Stimulated activated CD8-positive, alpha-beta memory T cell treated with anti-CD3 and anti-CD28 coated beads, Interleukin-15, amount 100 ng/mL, for 24 hours (primary cell): ENCODE measurements at places on chromosomes 16 and 17.

- no peak for DNase-seq
Observed at GRCh38 chr16:81542609-81543570, 98.3 kb downstream of the CMIP start.

- DNase-seq: no peak
Observed at GRCh38 chr16:4264546-4264945, 8.3 kb downstream of the TFAP4 start.

GRCh38 chr17:30161601-30162000 lies 45.0 kb downstream of the NSRP1 start:
- DNase-seq: no peak

- no peak for DNase-seq
Observed at GRCh38 chr16:29025218-29025617, 40.4 kb downstream of the LAT start.

DNA sequence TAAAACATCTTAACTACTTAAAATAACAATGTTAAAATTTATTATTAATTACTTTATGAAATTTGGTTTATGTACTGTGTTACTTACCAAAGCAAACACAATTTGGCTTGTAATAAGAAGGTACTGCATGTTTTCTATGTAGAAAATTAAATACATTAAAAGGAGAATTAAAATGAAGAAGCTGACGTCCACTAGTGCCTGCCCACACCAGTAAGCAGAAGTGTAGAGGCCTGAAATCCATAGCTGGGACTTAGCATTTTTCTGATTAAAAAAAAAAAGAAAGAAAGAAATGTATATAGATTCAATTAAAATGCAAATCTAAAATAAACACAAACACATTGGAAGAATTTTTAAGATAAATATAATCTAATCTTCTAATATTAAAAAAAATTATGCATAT lies 35.8 kb upstream of the ABCA9 start:
- no peak for DNase-seq

DNA sequence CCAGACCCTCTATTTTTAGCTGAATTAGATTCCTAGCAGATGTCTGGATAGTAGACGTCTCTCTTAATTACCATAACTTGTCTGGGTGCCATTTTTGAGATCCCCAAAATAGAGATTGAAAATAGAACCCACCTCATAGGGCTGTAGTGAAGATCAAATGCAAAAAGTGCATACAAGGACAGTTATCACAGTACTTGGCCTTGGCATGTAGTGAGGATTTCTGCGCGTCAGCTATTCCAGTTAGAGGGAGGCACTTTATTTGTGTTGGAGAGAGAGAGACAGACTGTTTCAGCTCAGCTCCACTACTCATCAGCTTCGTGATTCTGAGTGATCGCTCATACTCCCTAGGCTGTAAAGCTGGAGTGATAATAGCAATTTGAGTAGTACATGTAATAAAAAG lies 59.6 kb upstream of the CDH13 start:
- no peak for DNase-seq

GRCh38 chr17:42832934-42833766 lies at the start of gene PSME3:
Gene PSME3 (plus strand): TSS chr17:42833397. CDS start chr17:42833632, 235 bp downstream.
- DNase-seq: peak; percentile 84

DNA sequence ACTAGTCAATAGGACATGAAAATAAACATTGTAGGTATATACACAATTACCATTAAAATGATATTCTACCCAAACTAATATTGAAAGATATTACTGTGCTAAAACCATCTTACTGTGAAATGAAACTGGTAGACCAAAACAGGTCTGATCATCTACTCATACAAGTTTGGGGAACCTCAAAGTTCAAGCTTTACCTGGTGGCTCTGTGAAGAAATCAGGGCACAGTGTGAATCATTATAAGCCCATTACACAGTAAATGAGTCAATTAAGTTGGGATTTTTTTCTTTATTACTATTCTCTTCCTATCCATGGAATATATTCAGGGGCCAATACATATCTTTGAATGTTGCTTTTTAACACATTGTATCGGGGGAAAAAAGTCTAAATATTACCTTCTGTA lies 57.1 kb downstream of the HELZ start:
- no peak for DNase-seq

- no peak for DNase-seq
Observed at GRCh38 chr17:50100480-50100883, 5.3 kb downstream of the PDK2 start.

DNA sequence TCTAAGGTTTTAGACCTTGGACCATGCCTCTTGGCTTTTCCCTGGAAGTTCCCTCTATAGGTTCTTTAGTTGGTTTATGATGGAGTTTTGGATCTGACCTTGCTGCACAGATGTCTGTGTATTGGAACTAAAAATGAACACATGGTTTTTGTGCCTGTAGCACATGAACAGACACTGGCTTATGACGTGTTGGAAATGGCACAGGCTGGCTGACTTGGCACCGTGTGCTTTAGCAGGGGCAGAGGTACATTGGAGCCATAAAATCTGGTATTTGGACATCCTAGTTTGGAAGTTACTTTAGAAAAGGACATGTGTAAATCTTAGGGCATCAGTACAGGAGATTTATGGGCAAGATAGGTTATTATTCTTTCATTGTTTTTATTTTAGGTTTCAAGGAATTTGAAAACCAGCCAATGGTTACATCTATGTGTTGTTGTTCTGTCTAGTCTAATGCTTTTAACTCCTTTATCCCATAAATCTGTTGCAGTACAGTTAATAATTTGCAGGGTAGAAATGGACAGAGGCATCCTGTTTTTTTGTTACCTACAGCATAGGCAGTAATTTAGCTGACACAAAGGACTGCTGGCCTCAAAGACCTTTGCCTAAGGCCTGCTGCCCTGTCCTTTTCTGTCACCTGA lies 6.0 kb downstream of the SOCS7 start:
- DNase-seq: no peak

DNA sequence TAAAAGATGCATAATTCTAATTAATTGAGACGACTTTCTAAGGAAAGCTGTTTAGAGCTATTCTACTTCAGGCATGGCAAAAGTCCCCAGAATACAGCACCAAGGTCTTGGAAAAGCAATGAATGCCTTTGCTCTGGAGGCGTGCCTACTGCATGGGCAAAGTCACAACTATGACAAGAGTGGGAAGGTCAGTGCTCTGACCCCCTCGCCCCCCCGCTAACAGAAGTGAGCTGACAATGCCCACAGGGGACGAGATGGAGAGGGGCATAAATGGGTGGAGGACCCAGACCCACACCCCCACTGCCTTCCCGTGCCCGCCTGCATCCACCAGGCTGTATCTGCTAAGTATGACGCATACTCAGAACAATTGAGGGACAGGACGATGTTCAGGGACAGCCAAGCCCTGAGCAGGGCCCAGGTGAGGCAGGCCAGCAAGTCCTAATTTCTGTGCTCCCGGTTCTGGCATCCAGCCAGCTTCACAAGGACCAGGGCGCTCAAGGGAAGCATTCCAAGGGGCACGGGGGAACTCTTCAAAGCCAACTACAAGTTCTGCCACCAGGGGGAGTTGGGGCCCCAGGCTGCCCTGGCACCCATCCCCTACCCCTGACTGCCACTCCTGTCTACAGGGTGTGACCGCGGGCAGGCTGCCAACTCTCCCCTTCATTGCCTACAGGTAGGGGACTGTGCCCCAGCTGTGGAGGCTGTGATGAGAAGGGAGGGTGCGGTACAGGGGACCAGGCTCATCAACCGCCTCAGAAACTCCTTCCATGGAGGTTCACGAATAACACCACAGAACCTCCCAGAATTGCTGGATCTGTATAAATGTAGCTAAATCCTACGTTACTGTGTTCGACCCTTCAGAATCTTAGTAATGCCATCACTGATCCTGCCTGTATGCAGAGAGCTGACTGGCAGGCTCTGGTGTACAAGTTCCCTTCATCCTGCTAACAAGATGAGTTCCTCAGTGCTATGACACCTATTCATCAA lies 20.8 kb downstream of the NPRL3 start:
- DNase-seq: peak; percentile 25

DNA sequence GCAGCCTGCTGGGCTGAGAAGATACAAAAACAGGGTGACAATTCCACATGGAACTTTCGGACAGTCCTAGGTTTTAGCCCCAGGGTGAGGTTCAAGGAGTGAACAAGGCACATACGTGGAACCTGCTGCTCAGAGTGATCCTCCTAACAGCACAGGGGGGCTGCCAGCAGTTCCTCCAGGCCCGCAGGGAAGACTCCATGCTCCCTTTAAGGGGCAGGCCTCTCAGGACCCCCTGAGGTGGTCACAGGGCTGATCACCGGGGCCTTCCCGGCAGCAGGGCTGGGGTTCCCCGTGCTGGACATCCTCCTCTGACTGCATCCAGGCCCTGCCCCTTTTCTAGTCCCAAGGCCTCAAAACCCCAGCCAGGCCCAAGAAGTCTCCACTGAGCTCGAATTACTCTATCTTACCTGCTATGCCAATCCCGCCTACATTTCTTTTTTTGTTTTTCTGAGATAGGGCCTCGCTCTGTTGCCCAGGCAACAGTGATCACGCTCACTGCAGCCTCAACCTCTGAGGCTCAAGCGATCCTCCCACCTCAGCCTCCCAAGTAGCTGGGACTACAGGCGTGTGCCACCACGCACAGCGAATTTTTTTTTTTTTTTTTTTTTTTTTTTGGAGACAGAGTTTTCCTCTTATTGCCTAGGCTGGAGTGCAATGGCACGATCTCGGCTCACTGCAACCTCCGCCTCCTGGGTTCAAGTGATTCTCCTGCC lies 10.4 kb downstream of the CANT1 start:
- DNase-seq: no peak

DNA sequence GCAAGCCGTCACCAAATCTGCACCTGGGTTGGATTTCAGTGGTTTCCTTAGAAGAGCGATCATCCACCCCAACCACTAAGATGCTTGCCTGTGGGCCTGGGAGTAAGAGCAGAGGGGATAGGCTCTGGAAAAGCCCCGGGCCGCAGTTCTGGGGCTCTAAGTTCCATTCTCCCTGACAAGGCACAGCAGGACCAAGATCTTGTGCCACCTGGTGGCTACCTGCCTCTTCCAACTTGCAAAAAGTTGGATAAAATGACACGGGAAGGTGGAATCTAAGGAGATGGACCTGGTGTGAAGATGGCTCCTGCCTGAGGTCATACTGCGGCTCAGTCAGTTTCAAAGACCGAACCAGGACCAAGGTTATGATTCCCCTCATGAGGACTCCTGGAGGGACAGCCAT lies 42.3 kb downstream of the ABCC12 start:
- no peak for DNase-seq

- no peak for DNase-seq
Observed at GRCh38 chr17:65885541-65886312, 306.2 kb downstream of the CEP112 start.

- DNase-seq: no peak
Observed at GRCh38 chr17:72134608-72135394, 14.0 kb downstream of the SOX9 start.

GRCh38 chr17:62587554-62587953 lies 39.9 kb upstream of the MRC2 start:
- no peak for DNase-seq

DNA sequence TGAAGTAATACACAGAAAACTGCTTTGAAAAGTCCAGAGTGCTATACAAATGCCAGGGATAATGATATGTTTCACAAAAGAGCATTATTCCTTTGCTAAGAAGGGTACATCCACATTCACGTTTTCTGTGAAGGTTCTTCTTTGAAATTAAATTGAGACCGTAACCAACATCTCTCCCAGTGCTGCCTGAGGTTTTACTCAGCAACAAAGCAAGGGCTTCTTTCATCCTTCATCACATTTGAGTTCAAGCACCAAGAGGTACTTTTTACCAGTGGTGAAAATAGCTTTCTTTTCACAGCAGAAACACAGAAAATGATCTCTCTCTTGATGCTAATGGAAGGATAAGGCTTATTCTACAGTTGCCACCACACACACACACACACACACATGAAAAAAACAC lies 113.3 kb downstream of the TOX3 start:
- DNase-seq: no peak

GRCh38 chr16:88928405-88929090 lies 48.5 kb downstream of the CBFA2T3 start:
- no peak for DNase-seq

GRCh38 chr16:85541181-85541580 lies 71.9 kb upstream of the GSE1 start:
- no peak for DNase-seq

GRCh38 chr17:65366102-65366844 lies 195.2 kb downstream of the AXIN2 start:
- peak; percentile 26 for DNase-seq

GRCh38 chr17:59327981-59328290 lies 3.5 kb upstream of the YPEL2 start:
- no peak for DNase-seq

DNA sequence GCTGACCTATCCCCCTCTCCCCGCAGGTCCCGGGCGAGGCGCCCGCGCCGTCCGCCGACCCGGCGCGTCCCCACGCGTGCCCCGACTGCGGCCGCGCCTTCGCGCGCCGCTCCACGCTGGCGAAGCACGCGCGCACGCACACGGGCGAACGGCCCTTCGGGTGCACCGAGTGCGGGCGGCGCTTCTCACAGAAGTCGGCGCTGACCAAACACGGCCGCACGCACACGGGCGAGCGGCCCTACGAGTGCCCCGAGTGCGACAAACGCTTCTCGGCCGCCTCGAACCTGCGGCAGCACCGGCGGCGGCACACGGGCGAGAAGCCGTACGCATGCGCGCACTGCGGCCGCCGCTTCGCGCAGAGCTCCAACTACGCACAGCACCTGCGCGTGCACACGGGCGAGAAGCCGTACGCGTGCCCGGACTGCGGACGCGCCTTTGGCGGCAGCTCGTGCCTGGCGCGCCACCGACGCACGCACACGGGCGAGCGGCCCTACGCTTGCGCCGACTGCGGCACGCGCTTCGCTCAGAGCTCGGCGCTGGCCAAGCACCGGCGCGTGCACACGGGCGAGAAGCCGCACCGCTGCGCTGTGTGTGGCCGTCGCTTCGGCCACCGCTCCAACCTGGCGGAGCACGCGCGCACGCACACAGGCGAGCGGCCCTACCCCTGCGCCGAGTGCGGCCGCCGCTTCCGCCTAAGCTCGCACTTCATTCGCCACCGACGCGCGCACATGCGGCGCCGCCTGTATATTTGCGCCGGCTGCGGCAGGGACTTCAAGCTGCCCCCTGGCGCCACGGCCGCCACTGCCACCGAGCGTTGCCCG lies 10.3 kb downstream of the ZNF771 start:
- peak; percentile 63 for DNase-seq

DNA sequence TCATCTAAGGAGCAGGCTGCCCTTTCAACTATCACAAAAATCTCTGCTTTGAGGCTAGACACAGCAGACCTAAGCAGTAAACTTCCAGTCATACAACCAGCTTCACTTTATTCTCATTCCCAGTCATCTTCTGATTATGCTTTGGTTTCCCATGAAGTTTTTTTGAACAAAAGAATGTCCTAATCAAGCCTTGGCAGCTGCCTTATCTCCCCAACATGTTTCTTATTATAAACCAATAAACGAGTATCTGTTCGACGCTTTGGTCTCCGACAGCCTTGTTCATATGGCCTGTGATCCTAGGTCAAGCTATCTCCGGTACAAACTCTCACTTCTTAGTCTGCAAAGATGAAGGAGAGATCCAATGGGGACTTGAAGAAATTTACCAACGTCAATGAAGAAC lies 47.4 kb upstream of the CDYL2 start:
- no peak for DNase-seq

DNA sequence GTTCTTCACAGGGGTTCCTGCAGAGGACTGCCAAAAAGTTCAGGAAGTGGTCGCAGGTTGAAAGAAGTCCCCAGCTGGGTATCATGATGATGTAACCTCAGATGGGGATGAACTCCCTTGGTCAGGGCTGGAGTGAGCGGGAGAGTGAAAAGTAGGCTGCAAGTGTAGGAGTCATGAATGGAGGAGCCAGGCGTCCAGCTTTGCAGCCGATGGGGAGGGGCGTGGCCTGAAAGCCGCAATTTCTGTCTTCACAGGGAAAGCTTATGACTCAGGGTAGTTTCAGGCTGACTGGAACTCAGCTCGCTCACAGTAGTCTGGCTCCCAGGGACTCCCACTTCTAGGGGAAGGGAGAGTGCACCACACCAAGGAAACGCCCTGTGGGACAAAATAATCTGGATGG lies 70.0 kb upstream of the HS3ST3A1 start:
- no peak for DNase-seq
